Stimulated activated CD8-positive, alpha-beta memory T cell treated with anti-CD3 and anti-CD28 coated beads, Interleukin-12 subunit alpha, Interleukin-12 subunit beta, amount 100 ng/mL, for 4 hours (primary cell): ENCODE measurements at places on chromosomes 5 and 9.

- no peak for DNase-seq
These were observed 61.5 kb downstream of the TMEM167A start for GRCh38 chr5:83015676-83016075.

GRCh38 chr9:93219692-93220091, 35.8 kb downstream of the WNK2 start:
- no peak for DNase-seq

DNA sequence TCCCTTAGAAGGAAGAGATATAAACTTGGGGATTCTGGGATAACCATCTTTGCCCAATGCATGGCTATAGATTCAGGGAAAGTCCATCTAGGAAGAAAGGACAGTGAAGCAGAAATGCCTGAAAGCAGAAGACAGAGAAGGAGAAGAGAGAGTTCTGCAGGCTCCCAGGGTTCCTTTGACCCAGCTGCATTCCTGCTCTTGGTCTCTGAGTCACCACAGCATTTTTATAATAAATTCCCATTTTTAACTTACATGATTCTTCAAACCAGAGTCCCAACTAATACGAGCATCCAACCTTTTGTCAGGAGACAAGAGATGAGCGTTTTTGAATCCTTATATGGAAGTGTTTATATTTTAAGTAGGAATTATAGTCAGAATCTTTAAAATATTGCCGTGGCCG, 12.0 kb upstream of the AOPEP start:
- DNase-seq, result no peak

GRCh38 chr9:79667817-79668436, 96.2 kb downstream of the TLE4 start:
- DNase-seq, result no peak

GRCh38 chr5:98791898-98792580, 18.6 kb downstream of the RGMB start:
- no peak for DNase-seq

DNA sequence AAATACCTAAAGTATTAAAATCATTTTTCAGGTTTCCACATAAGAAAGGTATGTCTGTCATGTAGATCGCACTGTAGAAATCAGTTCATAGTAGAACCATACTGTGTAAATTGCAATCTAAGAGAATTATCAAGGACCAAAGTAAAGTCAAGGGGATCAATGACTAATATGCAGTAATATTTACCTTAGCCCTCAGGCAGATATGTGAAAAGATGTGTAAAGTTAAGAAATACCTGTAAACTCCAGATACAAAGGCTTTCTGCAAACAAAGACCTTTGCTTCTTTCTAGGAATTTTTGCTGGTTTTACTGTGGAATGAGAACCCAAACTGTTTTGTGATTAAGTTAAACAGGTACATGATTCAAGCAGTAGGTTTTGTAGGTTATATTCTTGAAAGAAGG, 11.6 kb downstream of the POLK start:
- DNase-seq, result no peak

GRCh38 chr5:40945111-40945510, 35.8 kb downstream of the C7 start:
- DNase-seq, result no peak

- DNase-seq, result no peak
These were observed 32.9 kb downstream of the NXNL2 start for GRCh38 chr9:88567870-88568269.

GRCh38 chr9:70701163-70701562, 286.7 kb upstream of the KLF9 start:
- no peak for DNase-seq

DNA sequence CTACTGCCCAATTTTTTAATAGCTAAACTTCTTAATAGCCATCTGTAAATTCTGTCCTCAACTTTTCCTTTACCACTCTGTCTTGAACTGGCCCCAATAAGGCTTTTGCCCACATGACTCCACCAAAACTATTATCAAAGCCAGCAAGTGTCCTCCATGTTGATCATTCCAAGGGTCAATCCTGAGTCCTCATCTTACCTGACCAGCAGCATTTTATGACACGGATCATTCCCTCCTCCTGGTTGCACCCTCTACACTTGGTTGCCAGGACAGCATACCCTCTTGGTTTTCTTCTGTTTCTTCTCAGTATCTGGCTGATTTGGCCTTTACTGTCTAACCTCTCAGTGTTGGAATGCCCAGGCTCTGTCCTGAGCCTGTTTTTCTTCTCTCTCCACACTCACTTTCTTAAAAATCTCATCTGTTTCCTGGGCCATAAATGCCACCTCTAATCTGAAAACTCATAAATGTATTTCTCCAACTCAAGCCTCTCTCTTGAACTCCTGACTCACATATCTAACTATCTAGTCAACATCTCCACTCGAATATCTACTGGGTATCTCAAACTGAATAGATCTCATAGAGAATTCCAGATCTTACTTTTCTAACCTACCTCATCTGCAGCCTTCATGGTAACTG, 40.0 kb upstream of the CDC42SE2 start:
- DNase-seq, result no peak

DNA sequence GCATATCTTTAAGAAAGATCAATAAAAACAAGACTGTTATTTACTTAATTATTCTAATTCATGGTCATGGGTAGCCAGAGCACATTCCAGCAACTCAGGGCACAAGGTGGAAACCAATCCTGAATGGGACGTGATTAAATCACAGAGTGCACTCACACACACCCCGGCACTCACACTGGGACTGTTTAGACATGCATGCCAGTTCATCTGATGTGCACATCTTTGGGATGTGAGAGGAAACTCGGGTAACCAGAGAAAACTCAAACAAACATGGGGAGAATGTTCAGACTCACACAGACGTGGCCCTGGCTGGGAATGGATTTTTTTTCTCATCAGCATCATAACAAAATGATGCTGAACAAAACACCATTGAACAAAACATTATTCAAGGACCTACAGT, 29.4 kb downstream of the SMAD5 start:
- no peak for DNase-seq

DNA sequence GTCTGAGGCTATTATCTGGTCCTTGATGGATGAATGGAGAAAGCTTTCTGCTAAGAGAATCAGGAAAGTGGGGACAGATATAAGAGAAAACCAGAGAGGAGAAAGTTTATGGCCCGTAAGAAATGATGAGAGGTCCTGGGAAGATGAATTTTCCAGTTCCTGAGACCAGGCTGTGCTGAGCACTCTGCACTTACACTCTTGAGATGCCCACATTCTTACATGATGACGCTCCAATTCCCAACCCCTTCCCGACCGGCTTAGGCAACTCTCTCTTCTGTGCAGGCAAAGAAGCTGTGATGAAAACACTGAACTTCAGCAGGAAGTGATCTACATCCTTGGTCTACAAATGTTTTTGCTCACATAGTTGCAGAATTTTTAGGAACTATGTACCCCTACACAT, 417.0 kb downstream of the ARHGEF28 start:
- DNase-seq, result no peak

DNA sequence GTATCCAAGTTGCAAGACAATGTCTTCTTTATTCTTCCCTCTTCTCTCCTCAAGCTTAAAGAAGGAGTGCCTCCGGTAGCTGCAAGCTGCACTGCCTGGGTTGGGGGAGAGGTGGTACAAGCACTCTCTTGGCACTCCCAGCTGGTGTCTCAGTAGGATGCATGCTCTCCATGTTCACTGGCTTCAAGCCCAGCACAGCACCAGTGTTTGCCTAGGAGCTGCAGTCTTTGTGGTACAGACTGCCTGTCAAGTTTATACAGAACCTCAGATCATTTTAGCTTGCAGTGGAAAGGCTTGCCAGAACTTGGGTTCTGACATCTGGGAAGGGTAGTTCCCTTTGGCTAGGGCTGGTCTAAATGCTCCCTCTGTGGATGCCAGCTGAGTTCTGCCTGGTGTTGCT, 505.6 kb downstream of the MAN2A1 start:
- DNase-seq, result no peak

GRCh38 chr9:112061152-112061740, 113.9 kb downstream of the SUSD1 start:
- no peak for DNase-seq

GRCh38 chr9:96609732-96610131, 9.9 kb downstream of the CDC14B start:
- no peak for DNase-seq

GRCh38 chr5:4185127-4185526, 589.5 kb downstream of the IRX1 start:
- DNase-seq, result no peak

DNA sequence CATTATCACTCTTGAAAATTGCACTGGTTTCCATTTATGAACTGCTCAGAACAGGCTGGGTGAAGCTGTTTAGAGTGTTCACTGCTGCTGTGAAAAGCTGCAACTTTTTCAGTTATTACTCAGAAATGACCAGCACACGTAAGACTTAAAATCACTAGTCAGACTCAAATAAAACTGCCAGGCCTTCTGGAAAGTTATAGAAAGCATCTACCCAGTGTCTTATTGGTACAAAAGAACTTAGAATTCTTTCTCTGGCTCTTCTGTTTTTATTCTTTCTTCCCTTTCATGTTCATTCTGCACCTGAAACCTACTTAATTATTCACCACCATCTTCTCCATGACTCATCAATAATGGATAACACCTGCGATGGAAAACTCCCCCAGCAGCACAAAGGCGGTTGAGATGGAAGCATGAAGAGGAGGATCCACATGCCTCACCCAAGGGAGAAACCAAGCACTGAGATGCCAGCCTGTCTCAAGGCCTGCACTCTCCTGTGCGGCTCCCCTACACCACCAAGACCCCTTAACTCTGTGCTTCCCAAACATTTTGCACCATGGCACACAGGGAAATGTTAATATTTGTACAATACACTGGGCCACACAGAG, 171.9 kb downstream of the ENTREP1 start:
- DNase-seq, result no peak

- no peak for DNase-seq
These were observed 102.3 kb downstream of the ENC1 start for GRCh38 chr5:74538206-74538661.

DNA sequence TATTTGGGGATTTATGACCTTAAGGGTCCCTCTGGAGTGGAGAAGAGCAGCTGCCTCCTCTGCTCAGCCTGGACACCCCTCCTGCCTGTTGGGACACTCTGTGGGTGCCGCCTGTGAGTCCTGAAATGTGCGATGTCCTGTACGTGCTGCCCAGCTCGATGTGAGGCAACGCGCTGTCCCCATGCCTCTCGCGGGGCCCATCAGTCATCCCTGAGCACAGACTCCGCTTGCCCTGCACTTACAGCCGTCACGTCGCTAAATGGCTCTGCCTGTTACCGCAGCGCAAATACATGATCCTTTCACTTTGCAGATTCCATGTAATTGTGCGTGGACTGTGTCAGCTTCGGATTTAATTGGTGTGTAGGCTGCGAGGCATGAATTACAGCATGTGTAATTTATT, 27.1 kb downstream of the IRX4 start:
- no peak for DNase-seq

DNA sequence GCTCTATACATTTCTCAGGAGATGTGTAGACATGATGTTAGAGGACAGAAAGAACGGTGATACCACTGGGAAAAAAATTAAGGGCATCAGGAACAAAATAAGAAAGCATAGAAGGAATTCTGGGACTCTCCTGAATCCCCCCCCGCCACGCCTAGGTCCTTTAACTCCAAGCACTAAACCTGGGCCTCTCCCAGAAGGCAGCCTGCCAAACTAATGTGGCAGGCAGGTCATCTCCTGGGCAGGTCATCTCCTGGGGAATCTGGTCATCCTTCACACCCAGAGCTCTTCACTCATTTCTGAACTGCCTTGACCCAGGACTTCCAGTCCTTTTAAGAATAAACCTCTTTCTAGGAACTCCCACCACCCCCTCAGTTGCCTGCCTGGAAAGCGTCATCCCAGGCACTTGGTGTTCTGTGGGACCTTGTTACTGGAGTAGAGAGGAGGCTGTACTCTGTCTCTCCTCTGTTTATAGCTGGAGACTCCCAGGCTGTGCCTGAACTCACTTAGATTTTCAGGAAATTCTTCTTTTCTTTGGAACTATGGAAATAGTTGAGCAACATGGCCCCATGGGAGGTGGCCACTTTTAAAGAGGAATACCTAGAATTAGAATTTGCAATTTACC, 24.1 kb downstream of the PSAT1 start:
- no peak for DNase-seq

GRCh38 chr9:90175865-90176264, 466.8 kb downstream of the DIRAS2 start:
- no peak for DNase-seq

DNA sequence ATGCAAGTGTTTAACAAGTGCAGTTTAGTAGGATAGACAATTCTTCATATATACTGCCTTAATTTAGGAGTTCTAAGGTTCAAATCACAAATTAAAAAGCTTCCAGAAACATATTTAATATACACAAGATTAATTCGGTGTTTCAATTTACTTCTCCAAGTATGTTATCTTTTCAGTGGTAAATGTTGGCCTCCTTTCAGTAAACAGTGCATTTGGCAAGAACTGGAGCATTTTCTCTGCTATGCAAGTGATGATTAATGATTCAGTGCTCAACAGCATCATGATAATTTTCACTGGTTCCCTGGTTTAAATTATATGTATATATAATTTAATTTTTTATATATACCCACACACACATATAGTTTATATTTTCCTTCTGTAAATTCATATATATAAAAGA, 541.7 kb downstream of the EFNA5 start:
- no peak for DNase-seq

DNA sequence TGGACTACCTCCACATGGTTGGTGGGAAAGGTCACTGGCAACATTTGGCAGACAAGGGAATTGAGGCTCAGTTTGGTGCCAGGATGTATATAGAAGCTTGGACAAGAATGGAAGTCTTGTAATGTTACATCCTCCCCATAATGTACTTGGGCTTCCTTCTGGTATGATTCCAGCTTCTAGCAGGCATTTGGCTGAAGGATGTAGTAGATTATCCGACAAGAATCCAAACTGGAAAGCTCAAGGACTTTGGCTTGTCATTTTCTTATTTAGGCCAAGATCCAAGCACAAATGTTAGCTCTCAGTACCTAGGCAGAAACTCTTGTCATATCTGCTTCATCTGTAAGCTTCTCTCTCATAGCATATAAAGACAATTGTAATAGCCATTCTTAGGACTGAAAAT, 209.1 kb downstream of the MAPKAP1 start:
- no peak for DNase-seq

DNA sequence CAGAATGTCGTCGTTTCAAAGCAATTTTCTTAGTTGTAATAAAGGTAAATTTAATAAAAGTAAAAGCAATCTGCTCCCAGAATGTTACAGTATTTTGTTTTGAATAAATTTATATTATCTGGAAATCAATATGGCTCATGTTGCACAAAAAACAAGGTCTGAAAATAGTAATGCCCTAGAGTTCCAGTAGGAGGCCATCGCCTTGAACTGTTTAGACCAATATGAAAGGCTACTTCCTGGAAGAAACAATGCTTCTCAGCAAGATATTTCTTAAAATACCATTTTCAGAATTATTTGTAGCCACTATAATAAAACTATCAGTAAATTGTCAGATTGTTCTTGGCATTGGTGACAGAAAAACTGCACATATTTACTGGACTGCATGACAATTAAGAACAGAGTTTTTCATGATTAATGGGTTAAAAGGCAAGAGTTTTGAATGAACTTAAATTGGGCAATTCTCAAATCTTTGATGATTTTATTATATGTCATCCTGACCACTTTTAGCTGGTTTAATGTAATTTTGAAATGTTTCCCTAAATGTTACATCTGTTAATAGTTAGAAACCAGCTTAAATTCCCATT, 153.2 kb downstream of the COMMD10 start:
- DNase-seq, result no peak

GRCh38 chr5:55492449-55492848, 42.3 kb downstream of the PLPP1 start:
- DNase-seq, result no peak
